ENCODE measurements at places on chromosomes 1 and 21. TPM values are rescaled to one million over a fixed set of nuclear protein-coding genes. Genes with fewer than 3 reads are reported as not detected.

SLAMF1 gene
- total RNA-seq = not detected

TMEM54 gene
- 42.9 TPM for total RNA-seq

LORICRIN gene
- not detected for total RNA-seq

CFHR2 gene
- total RNA-seq = not detected

CHRM3 gene
- 0.28 TPM for total RNA-seq

HEYL gene
- 3.1 TPM for total RNA-seq

MROH7 gene
- not detected for total RNA-seq

SLC30A2 gene
- 0.05 TPM for total RNA-seq

RGS1 gene
- not detected for total RNA-seq

SDC3 gene
- total RNA-seq = 10.3 TPM

KCNE2 gene
- total RNA-seq = not detected

SPRR3 gene
- total RNA-seq = 0.22 TPM

LDLRAD1 gene
- not detected for total RNA-seq

FAM151A gene
- total RNA-seq = not detected

THEMIS2 gene
- 0.51 TPM for total RNA-seq

Measured in A549 treated with CpdA at 1 μM for 4 hours (cell line).